Effector memory CD8-positive, alpha-beta T cell (primary cell): ENCODE measurements at places on chromosomes 13 and 19.

- no peak for DNase-seq
Measured at GRCh38 chr13:113151745-113152690, 6.4 kb upstream of the PROZ start.

DNA sequence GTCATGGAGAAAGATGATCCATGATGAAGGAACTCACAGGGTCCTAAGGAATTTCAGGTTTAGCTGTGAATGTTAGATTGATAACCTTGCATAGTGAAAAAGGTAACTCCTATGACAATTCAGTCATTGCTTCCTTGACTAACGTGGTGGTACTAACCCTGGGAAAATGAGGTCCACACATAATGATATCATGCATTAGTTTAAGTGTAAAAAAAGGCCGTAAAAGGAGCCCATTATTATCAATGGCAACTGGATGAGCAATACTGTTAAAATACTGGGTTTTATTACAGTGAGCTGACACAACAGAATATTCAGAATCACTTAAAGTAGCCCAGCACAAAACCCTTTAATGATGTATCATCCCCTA lies 515.4 kb downstream of the DCT start:
- DNase-seq: no peak

- DNase-seq: no peak
Measured at GRCh38 chr13:49776871-49777270, 15.6 kb downstream of the KPNA3 start.

GRCh38 chr13:26024558-26024957 lies 27.3 kb downstream of the SHISA2 start:
- DNase-seq: no peak

GRCh38 chr13:43111559-43112400 lies 88.4 kb downstream of the DNAJC15 start:
- DNase-seq: no peak

- no peak for DNase-seq
Measured at GRCh38 chr13:73440296-73440895, 381.6 kb downstream of the KLF5 start.

- DNase-seq: peak; percentile 96
Measured at GRCh38 chr19:55598719-55599467, 424 bp downstream of the FIZ1 start.

- no peak for DNase-seq
Measured at GRCh38 chr19:8705742-8706141, 7.1 kb upstream of the ACTL9 start.

- DNase-seq: no peak
Measured at GRCh38 chr13:44078806-44079376, 199.2 kb downstream of the LACC1 start.

DNA sequence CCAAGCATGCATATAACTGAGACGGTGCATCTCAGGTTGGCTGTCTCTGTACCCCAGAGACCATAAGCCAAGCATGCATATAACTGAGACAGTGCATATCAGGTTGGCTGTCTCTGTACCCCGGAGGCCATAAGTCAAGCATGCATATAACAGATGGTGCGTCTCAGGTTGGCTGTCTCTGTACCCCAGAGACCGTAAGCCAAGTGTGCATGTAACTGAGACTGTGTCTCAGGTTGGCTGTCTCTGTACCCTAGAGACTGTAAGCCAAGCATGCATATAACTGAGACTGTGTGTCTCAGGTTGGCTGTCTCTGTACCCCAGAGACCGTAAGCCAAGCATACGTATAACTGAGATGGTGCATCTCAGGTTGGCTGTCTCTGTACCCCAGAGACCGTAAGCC lies 30.8 kb downstream of the NLRP4 start:
- no peak for DNase-seq

GRCh38 chr13:98267080-98267912 lies 90.2 kb upstream of the RNF113B start:
- no peak for DNase-seq

DNA sequence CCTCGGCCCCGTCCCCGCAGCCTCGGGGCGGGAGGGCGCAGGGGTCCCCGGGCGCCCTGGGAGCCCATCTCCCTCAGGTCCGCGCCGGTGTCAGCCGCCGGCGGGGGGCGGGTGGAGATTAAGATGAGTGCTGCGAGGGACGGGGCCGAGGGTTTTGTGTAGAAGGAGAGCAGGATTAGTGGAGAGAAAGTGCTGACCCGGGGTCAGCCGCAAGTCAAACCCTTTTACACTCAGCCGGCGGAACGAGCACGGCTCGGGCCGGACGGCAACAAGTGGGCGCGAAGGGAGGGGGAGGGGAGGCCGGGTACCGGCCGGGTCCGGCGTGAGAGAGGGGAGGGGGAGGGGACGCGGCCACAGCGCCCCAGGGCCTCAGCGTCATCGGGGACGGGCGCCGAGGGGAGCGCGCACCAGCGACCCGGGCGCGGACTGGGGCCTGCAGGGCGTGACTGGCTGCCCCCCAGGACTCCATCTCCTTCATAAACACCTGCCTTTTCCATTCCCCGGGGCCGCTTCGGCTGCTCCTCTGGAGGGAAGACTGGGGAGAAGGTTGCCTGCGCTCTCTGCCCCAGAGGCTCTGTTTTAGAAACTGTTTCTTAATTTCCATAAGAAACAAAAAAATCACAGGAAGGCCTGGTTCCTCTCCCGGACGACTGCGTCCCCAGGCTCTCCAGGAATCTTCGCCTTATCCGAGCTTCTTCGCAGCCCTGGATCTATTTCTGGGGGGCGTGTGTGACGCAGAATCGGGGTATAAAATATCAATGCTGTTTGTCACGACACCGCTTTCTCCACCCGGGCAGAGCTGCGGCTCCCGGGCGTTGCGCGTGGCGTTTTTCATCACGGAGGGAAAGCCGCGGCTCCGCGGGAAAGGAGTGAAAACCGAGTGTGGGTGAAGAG lies 6.5 kb downstream of the SOX1 start:
- DNase-seq: no peak

GRCh38 chr19:31340042-31341025 lies 8.9 kb downstream of the TSHZ3 start:
- no peak for DNase-seq

GRCh38 chr19:33647146-33647545 lies 25.4 kb downstream of the CHST8 start:
- no peak for DNase-seq

- peak; percentile 64 for DNase-seq
Measured at GRCh38 chr19:40305403-40305802, 20.3 kb upstream of the AKT2 start.

DNA sequence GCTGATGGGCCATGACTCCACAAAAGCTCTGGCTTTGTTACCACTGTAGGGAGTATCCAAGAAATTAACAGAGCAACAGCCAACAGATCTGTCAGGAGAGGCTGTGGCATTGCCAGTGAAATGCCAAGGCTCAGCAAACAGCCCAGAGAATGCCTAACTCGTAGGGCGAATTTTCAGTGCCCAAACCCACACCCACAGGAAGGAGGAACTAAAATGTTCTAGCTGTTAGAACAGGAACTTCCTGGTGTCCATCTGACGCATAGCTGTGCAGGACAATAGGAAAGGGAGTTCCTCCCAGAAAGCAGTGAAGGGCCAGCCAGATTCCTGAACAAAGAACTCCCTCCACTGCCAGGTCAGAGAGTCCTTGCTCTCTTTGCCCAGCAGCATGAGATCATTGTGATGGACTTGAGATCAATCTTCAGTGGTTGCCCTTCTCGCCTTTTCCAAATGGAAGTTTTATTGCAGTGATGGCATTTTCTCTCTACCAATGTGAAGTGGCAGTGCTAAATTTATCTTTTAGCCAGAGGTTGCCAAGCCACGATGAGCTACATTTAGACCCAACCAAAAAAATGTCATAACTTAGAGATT lies 224.2 kb upstream of the STARD13 start:
- no peak for DNase-seq

DNA sequence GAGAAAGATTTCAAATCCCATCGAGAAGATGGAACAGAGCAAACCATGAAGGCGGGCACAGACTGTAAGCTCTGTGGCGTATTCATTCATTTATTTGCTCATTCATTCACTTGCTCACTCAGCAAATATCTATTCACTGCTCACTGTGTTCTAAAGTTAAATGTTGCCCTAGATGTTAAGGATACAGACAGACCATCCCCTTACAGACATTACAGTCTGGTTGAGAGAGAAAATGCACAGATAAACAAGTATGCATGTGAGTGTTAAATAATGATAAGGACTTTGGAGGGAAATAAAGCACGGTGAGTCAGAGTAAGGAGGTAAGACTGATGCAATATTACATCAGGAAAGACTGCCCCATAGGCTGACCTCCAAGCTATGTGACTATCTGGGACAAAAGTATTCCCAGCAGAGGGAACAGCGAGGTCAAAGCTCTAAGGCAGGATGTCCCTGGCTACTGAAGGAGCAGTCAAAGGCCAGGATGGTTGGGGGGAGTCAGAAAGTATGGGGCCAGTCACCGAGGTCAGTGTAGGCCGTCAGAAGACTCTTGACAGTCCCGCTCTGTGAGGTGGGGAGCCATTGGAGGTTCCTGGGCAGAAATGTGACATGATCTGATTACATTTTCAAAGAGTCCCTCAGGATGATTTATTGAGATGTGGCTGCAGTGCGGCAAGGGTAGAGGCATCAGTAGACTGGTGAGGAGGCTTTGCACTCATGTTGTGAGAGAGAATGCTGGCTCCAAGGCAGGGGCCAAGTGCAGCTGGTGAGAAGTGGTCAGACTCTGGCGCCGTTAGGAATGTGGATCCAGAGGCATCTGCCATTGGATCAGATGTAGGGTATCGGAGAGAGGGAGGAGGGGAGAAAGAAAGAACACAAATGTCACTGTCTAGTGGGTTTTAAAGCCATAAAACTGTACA lies 37.9 kb downstream of the MBNL2 start:
- no peak for DNase-seq

DNA sequence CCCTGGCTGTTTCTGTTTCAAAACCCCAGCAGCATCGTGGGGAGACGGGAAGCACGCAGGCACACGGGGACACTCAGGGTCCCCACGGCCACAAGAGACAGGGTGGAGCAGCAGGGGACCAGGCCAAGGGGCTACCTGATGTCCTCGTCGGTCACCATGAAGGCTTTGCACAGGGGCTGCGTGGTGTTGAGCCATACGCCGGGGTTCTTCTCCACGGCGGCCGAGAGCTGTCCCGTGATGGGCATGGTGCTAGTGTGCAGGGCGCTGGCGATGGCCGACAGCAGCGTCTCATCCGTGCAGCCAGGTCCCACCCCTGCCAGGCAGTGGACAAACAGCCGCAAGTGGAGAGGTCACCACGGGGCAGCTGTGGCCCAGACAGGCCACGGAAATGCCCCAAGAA lies 11.7 kb downstream of the MBD3 start:
- no peak for DNase-seq

DNA sequence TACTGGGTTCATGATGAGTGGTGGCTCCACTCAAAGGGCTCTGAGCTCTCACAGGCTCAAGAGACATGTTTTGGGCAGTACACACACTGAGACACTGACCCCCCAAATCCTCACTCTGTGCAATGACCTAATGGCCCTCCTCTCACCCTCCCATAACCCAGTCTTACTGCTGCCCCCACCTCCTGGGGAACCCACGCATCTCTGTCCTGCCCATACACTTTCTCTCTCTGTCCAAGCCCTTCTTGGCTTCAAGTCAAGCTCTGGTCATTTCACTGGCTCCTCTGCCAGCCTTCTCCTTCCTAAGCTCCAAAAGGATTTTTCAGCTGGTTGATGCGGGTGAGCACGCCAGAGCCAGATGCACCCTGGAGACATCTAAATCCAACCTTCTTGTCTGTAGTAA lies 187.9 kb upstream of the TSHZ3 start:
- no peak for DNase-seq

GRCh38 chr13:99821741-99822140 lies 149.8 kb downstream of the ZIC5 start:
- no peak for DNase-seq

- DNase-seq: peak; percentile 15
Measured at GRCh38 chr19:38425810-38426466, at the start of gene RASGRP4. Gene RASGRP4 (minus strand): TSS chr19:38426219. CDS start chr19:38426091, 128 bp downstream.

GRCh38 chr13:89923736-89924135 lies 1423.8 kb upstream of the MIR17HG start:
- DNase-seq: no peak

DNA sequence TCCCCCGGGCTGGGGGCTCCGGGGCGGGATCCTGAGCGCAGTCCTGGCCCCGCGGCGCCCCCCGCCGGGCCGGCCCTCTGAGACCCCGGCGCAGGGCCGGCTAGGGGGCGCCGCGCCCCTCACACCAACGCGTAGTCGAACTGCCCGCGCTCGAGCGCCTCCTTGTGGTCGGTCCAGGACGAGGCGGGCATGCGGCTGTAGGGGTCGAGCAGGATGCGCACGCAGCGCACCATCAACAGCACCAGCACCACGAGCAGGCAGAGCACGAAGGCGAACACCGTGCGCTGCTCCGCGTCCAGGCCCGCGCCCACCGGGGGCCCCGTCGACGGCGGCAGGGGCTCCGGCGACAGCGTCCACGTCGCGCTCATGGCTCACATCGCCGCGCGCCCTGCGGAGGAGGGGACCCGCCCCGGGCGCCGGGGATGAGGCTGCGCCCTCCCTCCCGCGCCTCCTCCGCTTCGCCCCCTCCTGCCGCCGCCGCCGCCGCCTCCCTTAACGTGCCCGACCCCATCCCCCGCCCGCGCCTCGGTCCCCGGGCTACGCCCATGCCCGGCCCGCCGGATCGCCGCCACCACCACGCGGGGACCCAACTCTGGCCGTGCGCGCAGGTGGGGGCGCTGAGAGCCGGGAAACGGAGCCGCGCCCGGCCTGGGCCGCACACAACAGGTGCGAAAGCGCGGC lies 624 bp downstream of the CTXN1 start:
- peak; percentile 76 for DNase-seq

DNA sequence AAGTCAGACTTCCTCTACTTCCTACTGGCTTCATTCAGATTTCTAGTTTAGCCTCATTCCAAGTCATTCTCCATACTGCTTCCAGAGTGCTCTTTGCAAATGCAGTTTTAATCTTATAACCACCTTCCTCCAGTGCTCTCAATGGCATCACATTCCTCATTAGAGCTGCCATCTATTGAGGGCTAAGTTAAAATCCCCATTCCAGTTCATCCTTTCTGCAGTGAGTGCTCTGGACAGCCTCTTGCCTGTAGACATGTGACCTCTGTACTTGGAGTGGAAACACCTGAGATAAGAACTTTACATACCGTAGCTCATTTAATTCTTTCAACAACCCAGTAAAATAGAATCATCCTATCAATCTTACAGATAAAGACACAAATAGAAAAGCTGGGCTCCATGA lies 57.9 kb upstream of the MAB21L1 start:
- no peak for DNase-seq

DNA sequence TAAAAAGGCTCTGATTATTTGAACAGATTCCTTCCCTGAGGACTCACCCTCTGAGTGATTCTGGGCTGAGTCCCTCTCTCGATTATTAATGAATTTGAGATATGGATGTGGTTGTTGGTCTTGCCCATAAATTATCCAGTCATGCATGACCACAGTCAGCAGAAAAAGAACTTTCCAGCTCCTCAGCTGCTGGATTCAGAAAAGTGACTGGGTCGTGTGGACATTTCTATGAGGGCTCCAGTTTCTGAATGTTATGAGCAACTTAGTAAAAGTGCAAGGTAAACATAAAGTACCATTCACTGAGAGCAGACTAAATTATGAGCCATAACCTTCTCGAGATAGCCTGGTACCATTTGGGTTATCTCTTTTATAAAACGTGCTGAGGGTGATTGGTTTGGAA lies 100.1 kb upstream of the CLDN10 start:
- no peak for DNase-seq

- DNase-seq: no peak
Measured at GRCh38 chr13:73341748-73342147, 282.9 kb downstream of the KLF5 start.
